SK-MEL-5 (cell line): ENCODE measurements at places on chromosomes 1 and 21.

DNA sequence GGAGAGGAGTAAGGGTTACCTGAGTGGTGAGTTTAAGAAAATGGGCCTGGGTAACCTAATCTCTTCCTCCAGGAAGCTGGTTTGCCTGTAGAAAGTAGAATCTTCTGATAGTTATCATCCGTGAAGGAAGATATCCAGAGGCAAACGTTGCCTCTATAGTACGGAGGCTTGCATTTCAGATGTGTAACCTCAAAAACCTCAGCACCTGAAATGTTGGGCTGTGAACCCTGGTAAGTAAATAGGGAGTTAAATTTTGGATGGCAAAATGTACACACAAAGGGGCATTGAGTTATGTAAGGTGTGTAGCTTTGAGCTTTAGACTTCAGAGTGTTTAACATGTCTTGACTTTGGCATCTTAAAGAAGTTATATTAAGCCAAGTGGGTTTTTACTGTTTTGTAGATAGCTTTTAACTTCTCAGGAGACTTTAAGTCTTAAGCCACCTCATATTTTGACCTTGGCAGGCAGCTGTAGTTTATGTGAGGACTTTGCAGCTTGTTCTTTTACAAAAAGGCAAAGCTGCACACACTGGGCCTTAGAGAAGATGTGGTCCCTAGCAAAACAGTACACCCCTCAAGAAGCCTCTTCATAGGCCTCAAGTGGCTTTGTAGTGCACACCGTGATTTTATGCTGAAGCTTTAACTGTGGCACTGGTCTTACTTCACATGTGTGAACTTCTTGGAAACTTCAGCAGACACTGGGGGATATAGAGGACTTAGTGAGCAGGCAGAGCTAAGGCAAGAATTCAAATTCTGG is 83.4 kb downstream of the SNRPE start:
- no peak for DNase-seq

DNA sequence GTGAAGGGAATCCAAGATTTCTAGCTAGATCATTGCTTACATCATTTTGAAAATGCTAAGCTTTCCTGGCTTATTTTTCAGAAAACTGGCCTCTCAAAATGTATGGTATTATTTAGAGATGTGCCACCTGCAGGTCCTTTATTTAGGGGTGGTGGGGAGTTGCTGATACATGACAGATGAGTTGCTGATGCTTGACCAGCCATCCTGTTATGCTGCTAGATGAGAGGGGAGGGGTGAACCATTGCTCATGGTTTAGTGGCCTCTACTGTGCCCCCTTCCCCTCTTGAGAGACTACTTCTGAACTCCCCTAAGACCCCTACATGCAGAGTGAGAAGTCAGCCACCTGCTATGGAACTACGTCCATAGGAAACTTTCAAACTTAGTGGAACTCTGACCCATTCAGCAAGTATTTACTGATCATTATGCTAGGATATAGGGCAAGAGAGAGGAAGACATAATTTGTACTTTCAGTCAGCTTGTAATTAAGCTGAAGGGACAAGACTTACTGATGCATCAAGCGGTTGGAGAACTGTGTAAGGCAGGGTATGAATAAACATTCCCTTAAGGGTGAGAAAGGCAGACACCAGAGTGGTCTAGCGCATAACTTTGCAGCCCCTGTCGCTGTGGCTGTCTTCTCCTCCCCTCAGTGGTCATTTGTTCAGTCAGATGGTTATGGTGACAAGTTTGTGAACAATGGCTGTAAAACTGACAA is 34.6 kb downstream of the SLAMF6 start:
- no peak for DNase-seq

DNA sequence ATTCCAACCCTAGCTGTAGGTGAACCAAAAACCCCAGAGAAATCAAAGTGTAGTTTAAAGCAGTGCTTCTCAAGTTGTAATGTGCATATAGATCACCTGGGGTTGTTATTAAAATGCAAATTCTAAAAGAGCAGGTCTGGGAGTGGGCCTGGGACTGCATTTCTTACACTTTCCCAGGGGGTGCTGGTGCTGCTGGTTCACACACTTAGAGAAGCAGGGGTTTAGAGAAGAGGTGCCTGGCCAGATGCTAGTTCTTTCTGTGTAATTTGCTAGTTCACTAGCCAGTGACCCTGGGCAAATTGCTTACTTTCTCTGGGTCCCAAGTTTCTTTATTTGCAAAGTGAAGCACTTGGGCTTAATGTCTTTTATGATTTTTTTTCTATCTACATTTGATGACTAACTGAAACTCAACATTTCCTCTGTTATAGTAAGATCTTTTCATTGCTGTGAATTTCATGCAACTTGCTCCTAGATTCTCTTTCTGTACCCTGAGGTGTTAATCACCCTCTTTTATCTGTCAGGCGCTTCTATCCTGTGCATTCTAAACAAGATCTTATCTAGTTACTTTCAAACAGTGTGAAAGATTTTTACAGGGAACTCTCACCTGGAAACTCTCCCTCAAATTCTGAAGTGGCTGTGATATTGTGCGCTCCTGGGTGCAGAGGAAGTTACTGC is 141.9 kb upstream of the UBE2U start:
- no peak for DNase-seq

DNA sequence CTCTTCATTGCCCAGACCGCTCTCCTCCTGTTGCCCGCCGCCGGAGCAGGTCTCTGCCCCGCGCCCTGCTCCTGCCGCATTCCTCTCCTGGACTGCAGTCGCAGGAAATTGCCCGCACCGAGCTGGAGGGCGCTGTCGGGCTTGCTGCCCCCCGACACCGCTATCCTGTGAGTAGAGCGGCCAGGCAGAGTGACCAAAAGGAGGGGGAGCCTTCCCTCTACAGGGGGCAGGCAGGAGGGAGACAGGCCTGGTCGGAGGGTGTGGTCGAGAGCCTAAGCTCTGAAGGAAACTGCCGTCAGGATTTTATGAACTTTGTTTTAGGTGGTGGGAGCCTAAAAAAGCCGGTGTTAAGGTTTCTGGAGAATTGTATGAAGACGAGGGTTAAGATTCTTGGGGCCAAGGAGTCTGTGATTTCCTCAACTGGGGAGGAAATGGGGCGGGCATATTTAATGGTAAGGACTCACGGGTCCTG is 517 bp downstream of the LRIG2 start:
- DNase-seq, result no peak

DNA sequence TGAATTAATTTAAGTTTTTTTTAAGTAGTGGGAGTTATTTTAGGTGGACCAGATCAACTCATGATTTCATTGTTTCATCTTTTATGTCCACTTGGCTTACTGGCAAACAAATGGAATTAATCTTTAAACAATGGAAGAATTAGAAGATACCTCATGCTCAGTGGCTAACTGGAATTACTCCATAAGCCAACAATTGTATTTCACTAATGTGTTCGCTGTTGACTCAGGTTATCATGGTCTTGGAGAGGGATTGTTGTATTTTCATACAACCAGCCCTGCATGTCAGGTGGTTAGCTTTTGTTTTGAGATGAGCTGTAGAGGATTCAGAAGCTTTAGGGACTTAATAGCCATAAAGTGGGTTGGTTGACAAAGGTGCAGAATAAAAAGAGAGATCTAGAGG is 57.2 kb upstream of the HMCN1 start:
- no peak for DNase-seq
